ENCODE measurements at places on chromosomes 5 and 9.

GRCh38 chr9:129111528-129112151 lies 425 bp downstream of the PTPA start:
- peak; percentile 58 for DNase-seq

GRCh38 chr5:41281215-41281810 lies 68.0 kb upstream of the C6 start:
- no peak for DNase-seq

GRCh38 chr9:136651860-136652259 lies 10.9 kb upstream of the EGFL7 start:
- no peak for DNase-seq

- DNase-seq, result no peak
Measured at GRCh38 chr9:21047281-21047691, 15.8 kb upstream of the HACD4 start.

DNA sequence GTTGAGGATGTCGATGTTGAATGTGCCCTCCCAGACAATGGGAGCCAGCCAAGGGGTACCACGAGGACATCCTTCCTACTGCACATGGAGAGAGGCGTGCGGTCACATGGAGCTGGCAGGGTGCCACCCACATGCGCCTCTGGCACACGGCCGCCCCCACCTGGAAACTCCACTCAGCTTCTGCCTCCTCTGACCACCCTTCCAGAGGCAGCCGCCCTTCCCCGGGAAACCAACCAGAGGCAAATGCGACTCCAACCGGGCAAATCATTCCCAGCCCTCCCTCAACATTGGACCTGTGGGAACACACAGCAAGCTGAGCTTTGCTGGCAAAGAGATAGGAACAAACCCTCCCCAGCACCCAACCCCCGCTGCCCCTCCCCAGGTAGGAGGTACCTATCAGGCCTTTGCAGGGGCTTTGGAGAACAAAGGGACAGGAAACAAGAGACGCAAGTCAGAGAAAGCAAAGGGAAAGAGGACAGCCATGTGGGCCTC lies 17.5 kb downstream of the ABO start:
- no peak for DNase-seq

DNA sequence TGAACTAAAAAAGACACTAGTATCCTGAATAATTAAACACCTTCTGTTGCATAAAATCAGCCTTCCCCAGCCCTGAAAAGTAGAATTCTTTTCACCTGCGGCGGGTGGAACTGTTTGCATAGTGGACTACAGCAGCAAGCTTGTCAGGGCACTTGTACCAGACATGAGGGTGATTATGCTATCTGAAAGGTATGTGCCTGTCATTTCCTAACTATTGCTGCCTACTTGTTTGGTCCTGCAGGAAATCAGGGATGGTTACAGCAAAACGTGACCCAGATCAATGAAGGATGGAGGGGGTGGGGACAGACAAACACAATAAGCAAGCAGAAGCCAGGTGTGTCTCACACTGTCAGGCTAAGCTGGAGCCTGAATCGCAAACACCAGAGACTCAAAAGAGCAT lies 385.6 kb downstream of the MLLT3 start:
- no peak for DNase-seq

- DNase-seq, result peak; percentile 60
Measured at GRCh38 chr5:150412319-150413175, at the start of gene CD74. Gene CD74 (minus strand): TSS chr5:150412910. CDS start chr5:150412749, 161 bp downstream.

GRCh38 chr5:139984816-139985215 lies 58.3 kb downstream of the NRG2 start:
- DNase-seq, result no peak

DNA sequence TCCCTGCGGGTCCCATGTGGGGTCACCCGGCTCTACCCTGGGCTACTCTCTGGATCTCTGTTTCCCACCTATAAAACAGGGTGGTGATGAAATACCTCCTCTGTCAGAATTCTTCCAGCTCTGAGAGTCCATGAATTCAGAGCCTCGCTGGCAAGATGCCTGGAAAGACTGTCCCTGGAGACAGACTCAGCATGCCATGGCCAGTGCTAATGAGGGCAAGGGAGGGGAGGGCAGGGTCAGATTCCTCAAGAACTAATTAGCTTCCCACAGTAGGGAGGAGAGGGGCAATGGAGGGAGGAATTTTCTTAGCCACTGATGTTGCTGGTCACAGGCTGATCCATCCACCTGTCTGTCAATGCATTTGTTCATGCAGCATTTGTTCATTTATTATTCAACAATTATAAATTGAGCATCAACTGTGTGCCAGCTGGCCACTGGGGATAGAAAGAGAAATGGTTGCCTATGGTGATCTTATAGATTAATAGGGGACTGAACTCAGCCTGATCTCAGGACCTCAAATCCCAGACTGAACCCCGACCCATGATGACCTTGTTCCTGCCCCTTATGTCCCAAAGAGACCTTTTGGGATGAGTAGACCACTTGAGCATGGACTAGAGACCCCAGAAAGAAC lies 4.7 kb downstream of the SYNPO start:
- no peak for DNase-seq

DNA sequence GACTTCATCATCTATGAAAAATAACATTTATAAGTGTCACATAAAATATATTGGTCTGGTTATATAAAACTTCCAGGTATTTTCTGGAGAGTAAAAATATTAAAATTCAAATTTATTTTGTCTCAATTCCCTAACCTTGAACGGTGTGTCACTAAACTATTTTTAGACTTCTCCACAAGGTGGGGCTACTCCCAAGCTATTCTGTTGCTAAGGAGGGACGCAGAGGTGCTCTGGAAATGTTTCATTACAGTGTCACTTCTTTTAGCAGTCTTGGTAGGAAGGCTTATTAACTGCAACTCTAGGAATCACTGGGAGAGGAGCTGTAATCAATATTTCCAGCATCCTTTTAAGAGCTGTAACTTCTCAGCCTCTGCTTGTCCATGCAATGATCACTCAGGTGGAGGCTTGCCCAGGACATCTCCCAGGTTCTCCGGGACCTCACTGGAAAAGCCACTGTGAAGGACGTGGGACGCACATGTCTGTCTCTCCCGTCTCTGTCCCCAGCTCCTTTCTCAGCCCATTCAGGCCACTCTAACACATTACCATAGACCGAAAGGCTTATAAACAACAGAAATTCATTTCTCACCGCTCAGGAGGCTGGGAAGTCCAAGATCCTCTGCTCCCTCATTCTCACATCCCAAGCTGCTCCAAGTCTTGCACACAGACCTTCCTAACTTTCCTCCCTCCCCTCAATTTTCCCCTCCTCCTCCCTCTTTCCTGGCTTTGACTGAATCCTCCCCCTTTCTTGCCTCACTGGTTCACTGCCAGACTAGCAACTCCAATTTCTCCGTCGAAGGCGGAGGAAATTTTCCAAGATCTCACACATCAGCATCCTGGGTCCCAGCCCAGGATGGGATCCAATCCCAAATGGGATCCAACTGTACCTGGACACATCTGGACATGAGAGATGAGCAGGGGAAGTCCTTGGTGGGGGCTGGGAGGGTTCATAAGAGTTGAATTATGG lies 32.7 kb upstream of the DNAH5 start:
- no peak for DNase-seq

DNA sequence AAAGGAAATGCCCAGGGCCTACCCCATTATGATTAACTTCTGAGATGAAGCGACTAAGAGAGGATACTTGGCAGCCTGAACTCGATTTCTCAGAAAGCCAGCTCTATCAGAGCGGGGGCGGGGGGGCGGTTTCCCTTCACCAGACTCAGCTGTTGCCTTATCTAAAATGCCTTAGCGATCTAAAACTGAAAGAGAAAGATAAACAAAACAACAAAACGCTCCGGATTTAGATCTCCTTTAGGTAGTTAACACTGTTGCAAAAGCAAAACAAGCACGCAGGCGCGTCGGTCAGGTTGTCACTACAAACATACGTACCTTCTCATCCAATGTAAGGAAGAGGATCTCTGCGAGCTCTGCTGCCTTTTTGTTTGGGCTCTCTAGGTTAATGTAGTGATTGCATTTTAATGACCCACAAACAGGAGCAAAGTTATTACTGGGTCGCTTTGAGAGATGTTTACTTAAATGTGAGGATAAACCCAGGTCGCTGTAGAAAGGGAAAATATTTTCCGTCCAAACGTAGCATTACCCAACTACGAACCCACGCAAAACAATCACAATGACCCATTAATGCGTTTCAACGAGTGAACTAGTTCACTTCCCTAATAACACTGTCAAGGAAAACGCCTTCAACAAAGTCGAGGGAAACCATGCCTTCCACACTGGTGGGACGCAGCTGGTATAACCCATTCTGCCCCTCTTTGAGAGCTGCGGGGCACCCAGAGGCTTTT lies 982 bp downstream of the EPB41L4A start:
- DNase-seq, result no peak

DNA sequence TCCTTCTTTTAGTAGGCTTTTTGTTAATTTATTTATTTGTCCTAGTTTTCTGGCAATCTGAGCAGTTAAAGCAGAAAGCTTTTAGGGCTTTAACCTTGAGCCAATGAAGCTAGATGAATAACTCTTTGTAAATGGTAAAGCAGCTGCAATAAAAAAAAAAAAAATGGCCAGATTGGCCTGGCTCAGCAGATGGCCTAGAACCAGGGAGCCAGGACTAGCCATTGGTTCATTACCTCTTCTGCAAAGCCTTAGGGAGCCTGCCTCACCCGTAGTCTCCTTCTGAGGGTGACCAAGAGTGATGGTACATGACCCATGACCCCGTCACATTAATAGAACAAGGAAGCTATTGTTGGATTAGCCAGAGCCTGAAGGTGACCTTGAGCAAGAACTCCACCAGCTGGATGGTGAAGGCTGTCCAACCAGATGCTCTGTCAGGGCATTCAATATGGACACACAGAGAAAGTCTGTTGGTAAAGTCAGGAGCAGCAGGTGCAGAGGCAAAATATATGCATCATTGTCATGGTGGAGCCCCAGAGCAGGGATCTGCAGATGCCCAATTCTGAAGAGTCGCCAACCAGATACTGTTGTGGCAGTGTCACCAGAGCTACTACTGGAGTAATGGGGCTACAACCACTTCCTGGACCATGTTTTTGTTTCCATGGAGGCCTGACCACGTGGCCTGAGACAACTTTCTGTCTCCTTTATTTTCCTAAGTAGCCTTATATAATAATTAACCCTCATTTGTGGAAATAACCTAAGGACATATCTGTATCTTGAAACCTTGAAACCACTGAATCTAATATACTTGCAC lies 100.7 kb downstream of the MTX3 start:
- DNase-seq, result no peak

DNA sequence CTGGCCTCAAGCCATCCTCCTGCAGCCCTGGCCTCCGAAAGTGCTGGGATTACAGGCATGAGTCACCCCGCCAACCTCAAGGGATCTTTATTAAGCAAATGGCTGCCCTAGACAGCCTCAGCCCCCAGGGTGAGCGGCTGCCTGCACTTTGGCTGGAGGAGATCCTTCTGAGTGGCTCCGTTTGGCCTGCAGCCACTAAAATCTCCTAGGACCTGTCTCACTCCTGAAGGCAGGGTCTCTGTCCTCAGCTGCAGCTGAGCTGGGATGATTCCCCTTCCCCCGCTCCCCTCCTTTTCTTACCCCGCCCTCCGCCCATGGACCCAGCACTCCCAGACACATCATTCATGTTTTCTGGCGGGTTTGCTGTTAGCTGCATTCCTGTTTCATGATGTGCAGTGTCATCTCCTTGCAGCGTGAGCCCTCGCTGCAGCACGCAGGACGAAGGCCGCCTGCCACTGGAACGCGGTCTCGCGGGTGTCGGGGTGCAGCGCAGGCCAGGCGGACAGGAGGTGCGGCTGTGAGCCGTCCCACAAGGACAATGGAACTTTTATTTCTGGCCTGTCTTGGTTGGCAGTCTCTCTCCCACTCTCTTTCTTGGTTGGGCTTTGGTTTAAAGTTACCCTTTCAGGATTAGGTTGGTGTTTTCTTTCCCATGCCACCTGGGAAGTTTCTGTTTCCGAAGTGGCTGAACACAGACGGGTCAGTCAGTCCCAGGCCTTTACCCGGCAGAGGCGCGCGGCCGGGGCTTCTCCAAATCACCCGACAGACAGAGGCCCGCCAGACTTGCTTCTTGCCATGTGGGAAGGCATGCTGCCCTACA lies 137.1 kb downstream of the FOXD1 start:
- DNase-seq, result no peak

- no peak for DNase-seq
Measured at GRCh38 chr9:127351182-127352166, 45.5 kb upstream of the SLC2A8 start.

DNA sequence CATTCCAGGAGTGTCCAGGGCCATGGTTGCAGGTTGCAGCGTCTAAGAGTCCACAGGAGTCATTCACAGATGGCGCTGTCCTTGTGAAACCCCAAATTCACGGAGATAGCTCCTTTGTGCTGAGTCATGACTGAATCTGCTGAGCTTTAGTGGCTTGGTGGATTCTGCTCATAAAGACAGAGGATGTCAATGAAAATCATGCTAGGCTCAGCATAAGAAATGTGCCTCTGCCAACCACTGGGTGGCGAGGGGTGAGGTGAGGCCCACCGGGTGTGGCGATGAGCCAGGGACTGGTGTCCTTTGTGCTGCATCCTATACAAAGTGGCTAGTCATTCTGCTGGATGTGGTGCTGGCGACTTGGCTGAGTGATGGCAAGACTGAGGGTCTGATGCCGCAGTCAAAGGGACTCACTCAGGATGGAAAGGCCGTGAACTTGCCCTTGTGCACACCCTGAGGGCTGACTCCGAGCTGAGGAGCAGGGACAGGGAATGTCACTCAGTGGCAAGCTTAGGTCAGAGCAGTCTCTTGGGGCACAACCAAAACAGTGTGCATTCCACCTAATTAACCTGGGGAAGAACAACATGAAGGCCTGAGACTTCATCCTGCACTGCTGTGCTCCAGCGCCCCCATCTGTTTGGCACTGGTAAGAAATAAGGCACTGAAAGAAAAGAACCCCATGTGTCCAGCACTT lies 71.5 kb downstream of the DAP start:
- no peak for DNase-seq

GRCh38 chr5:173624282-173624681 lies 7.8 kb upstream of the BOD1 start:
- DNase-seq, result no peak

DNA sequence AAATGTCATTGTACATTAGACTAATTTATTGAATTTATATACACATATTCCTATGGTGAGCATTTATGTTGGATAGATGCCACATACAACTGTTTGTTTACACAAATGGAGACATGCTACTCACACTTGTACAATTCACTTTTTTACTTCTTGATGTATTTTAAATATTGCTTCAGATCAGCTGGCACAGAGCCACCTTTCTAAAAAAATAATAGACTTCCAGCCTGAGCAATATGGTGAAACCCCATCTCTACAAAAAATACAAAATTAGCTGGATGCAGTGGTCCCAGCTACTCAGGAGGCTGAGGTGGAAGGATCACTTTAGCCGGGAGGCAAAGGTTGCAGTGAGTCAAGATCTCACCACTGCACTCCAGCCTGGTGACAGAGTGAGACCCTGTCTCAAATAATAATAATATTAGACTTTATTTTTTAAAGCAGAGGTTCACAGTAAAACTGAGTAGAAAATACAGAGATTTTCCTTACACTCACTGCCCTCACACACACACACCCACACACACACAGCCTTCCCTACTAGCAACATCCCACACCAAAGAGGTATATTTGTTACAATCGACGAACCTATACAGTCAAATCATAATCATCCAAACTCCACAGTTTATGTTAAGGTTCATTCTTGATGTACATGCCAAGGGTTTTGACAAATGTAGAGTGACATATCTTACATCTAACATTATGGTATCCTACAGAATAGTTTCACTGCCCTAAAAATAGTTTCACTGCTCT lies 16.5 kb upstream of the ADRB2 start:
- DNase-seq, result no peak

- no peak for DNase-seq
Measured at GRCh38 chr9:127694890-127695720, 11.7 kb upstream of the CFAP157 start.

GRCh38 chr5:131156957-131157356 lies 8.1 kb downstream of the HINT1 start:
- no peak for DNase-seq

- DNase-seq, result no peak
Measured at GRCh38 chr9:84785792-84786547, 116.4 kb downstream of the NTRK2 start.
